AG04450 (cell line): ENCODE measurements at places on chromosomes 3 and 15. TPM values are rescaled to one million over a fixed set of nuclear protein-coding genes. Genes with fewer than 3 reads are reported as not detected.

ABHD6 gene
- 8.4 and 9.7 TPM in 2 replicates for polyA plus RNA-seq

DNA sequence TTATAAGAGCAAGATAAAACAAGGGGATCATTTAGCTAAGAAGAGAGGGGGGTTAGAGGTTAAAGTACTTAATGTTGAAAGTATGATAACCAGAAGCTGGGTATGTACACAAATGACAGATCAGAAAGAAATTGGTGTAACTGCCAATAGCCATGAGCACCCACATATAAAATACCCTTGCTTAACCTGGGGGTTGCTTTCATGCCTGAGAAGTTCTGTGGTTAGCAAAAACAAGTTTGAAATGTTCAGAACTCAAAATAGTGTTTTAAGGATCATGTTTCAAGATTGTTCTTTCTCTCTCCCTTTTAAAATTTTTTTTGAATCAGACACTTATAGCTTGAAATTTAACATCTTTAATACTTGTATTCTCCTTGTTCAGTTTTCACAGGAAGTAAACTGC, 321.4 kb upstream of the GBE1 start:
- DNase-seq = no peak

- no peak for DNase-seq
Measured at GRCh38 chr3:39149498-39150147, 3.8 kb downstream of the CSRNP1 start.

- DNase-seq = no peak
Measured at GRCh38 chr3:67033079-67033478, 35.0 kb downstream of the KBTBD8 start.

DNA sequence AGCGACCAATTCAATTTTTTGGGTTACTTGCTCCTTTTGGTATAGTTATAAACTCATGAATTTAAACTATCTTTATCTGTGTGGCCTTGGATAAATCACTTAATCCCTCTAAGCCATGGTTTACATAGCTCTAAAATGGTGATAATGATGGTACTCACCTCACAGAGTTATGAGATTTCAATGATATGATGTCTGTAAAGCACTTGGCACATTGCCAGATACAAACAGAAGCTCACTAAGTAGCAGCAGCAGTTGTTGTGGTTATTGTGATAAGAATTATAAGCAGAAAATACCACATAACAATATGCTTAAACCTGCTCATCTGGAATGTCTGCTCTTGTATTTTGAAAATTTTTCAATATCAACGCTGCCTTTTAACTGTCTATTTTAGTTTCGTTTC, 185.1 kb upstream of the SNTN start:
- no peak for DNase-seq
